ENCODE measurements at places on chromosomes 2 and 18.

GRCh38 chr2:176923205-176923604, 289.4 kb upstream of the HNRNPA3 start:
- DNase-seq: no peak

DNA sequence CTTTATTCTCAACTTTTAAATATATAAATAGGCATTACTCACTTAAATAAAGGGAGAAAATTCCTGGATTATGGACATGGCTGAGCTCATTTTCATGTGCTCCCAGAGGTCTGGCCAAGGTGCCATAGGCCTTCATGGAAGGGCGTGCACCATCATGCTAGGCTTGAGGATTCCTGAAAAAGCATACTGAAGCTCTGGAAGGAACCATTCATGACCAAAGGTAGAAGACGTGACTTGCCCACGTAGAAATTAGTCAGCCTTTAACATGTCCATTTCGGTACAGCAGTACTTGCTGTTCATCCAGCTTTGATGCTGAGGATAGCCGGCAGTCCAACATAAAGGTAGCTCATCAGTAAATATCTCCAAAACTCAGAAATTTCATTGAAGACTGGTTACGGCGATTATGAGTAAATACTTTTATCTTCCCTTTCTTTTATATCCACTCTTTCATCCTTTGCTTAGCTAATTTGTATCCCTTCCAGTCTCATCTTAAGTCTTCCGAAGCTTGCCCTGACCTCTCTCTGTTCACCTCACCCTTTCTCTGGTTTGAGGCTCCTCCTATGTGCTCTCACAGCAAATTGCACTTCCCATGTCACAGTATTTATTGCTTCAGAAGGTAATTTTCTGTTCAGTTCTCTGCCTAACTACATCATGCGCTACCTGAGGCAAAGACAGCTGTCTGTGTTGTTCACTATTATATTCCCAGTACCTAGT, 32.3 kb upstream of the ASNSD1 start:
- no peak for DNase-seq

DNA sequence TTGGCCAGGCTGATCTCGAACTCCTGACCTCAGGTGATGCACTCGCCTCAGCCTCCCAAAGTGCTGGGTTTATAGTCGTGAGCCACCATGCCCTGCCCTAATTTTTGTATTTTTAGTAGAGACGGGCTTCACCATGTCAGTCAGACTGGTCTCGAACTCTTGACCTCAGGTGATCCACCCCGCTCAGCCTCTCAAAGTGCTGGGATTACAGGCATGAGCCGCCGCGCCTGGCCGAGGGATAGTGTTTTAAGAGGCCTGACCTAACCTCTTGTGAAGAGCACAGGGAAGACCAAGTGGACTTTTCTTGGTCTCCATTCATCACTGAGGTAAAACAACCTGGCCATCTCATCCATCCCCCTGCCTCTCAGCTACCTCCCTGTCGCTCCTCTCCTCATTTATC, 29.7 kb downstream of the SIX2 start:
- DNase-seq: no peak

GRCh38 chr2:149219856-149220255, 110.5 kb upstream of the LYPD6 start:
- DNase-seq: no peak

DNA sequence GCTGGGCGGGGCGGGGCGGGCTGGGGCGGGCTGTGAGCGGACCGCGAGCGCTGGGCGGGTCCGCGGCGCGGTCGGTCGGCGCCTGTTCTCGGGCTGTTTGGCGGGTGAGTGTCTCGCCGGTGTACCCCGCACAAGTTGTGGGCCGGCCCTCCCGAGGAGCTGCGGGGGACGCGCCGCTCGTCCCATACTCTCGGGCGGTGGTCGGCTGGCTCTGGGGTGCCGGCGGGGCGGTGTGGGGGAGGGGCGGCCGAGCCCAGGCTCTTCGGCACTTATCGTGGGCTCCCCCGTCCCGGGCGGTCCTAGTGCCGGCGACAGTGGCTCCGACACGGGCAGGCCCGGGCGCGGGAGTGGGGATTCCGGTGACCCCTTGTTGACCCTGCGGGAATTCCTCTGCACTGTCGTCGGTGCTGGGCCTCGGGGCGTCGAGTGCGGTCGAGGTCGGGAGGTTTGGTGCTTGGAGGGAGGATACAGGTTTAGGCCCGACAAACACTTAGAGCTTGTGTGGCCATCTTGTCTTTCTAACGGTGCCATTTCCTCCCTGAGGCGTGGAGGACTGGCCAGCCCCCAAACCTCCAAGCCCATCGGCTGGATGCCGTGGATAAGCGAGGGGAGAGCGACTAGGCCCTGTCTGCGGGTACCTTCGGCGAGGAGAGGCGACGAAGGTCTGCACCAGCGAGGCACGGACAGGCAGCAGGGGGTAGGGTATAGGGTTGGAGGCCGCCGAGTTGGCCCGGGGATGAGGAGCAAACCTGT, at the start of gene SEPTIN2:
Gene SEPTIN2, plus strand, starts transcription at position 47 of the 753 bp plus-strand sequence. CDS start 8,308 bp downstream, outside the sequence.
- peak; percentile 92 for DNase-seq

DNA sequence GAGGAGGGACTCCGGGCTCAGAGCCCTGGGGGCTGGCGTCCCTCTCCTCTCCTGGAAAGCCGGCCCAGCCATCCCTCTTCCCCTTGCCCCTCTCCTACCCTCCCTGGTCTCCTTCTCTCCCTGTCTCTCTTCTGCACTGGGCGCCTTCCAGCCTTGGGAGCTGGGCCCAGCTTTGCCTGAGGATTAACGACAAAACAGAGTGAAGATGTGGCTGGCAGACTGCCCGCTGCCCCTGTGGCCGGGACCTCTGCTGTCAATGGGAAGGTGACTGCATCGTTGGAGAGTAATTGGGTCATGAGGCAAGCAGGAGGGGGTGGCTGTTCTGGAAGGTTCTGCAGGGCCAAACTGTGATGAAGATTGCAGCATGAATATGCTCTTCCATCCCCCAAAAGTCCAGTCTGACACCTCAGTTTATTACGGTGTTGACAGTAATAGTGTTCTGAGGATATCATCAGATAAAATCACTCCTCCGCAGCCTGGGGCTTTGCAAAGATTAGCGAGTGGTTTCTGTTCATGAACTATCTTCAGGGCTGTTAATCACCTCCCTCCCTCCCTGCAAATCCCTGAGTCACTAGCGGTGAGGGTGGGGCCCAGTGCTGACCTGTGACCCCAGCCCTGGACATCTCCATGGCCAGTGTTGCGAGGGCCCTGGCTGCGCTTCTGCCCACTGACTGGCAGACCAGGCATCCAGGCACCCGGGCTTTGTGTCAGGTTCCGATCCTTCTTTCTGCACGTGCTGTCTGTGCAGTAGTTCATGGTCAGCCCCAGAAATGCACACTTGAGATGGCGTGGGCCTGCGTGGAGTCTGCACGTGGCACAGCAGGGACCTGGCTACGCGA, 23.0 kb downstream of the RTP5 start:
- peak; percentile 20 for DNase-seq

- no peak for DNase-seq
These were observed 43.0 kb upstream of the CHMP1B start for GRCh38 chr18:11808001-11808855.

- DNase-seq: no peak
These were observed 108.1 kb downstream of the LYPD6 start for GRCh38 chr2:149438330-149438960.

DNA sequence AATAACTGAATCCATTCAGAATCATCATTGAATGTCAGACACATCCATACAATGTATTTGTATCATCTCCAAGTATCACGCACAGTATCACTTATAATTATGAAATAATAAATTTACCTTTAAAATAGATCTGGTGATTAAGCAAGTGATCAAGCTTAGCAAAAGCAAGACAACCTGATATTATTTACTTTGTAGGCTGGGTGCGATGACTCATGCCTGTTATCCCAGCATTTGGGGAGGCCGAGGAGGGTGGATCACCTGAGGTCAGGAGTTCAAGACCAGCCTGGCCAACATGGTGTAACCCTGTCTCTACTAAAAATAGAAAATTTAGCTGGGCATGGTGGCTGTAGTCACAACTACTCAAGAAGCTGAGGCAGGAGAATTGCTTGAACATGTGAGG, 421.0 kb upstream of the NETO1 start:
- DNase-seq: no peak

GRCh38 chr2:55115761-55116597, 65.7 kb upstream of the RTN4 start:
- no peak for DNase-seq

DNA sequence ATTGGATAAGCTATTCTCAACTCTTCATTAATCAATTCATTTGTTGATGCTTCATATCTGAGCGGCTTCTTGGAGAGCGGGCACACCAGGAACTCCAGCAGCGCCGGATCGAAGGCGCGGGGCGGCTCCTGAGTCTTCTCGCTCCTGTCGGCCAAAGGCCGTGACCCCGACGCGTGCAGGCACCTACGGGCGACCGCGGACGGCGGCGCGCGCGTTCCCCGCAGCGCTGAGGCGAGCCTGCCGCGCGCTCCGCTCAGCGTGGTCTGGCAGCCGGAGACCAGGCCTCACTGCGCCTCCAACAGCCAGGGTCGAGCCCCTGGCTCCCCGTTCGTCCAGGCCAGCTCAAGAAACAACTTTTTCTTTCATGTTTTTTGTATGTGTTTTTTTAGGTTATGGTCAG, 97.5 kb downstream of the ICA1L start:
- DNase-seq: no peak

GRCh38 chr18:62634458-62634857, 80.9 kb upstream of the PHLPP1 start:
- DNase-seq: no peak

DNA sequence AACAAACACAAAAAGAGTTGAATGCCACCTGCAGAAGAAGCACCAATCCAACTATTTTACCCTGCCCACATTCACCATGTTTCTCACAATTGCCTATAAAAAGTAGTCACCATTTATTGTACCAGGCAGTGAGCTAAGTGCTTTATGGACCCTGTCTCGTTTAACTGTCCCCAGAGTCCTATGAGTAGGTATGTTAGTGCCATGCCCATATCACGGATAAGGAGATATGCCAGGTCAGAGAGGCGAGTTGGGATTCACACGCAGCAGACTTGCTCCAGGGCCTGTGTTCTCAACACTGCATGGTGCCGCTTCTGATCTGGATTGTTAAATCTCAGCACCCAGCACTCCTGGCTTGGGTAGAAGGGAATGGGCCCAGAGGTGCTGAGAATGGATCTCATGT, 49.1 kb upstream of the CYP1B1 start:
- no peak for DNase-seq

DNA sequence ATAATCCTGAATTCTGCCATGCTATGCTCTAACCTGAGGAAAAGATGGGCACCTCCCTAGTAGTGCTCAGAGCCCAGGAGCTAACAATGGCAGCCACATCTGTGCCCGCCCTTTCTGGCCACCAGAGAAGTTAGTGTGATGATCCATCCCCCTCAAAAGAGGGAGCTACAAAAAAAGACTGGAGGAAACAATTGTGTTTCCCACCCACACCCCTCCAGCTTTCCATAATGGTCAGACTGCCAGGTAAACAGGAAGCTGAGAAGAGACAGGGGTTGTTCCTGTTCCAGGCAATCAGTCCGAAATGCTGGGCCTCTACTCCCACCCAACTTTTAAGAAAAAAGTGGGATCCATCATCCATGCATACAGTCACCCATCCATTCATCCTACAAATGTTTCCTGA, 3.2 kb downstream of the TBC1D8 start:
- DNase-seq: no peak

DNA sequence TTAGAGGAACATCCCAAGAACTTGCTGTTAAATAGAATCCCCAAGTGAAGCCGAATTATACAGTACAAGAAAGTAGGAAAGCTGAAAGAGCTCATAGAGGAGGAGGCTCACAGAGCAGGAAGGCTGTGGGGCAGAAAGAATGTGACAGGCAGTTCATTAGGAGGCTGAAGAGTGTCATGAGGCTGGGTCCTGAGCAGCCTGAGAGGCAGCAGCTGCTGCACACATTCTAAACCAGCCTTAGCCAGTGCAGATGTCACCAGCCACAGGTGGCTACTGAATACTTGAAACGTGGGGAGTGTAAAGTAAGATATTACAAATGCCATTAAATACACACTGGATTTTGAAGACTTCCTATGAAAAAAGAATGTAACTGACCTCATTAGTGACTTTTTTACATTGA, 490.2 kb upstream of the KLHL29 start:
- DNase-seq: no peak

GRCh38 chr2:28543316-28544035, 47.6 kb downstream of the PLB1 start:
- DNase-seq: peak; percentile 66

DNA sequence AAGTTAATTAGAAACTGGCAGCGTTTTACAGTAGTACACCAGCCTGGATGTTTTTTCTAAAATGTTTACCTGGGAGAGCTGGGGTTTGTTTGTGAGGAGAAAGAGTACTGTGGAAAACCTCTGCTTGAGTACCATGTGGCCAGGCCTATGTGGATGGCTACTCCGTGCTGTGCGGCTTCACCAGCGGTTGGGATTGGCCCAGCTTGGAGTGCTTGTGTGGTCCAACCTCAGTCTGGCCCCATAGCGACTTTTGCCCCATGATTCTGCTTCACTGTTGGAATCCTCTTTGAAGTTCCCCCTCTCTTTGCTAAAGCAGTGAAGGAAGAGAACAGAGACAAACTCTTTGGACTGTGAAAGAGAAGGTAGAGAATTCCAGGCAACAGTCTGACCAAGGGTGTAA, 15.9 kb downstream of the CD8A start:
- DNase-seq: no peak

- DNase-seq: no peak
These were observed 19.4 kb downstream of the SFTPB start for GRCh38 chr2:85648619-85649018.

- DNase-seq: no peak
These were observed 7.9 kb downstream of the REV1 start for GRCh38 chr2:99481941-99482340.

GRCh38 chr18:36130883-36131653, 1.4 kb downstream of the ELP2 start:
- DNase-seq: no peak

DNA sequence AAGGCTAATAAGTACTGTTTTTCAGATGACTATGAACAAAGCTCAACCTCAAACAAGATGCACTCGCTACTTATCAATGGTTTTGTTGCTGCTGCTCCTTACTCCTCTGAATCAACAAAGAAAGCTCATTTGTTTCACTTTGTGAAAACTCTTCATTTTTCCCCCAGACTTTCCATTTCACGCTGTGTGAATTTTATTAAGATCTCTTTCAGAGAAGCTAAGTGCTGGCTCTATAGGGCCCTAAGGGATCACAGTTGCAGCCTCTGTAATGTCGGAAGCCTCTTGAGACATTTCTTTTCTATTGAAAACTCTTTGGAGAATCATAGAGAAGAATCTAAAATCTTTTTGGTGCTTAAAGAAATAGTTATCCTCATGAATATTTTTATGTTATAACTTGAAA, 209.8 kb downstream of the CD226 start:
- DNase-seq: no peak

DNA sequence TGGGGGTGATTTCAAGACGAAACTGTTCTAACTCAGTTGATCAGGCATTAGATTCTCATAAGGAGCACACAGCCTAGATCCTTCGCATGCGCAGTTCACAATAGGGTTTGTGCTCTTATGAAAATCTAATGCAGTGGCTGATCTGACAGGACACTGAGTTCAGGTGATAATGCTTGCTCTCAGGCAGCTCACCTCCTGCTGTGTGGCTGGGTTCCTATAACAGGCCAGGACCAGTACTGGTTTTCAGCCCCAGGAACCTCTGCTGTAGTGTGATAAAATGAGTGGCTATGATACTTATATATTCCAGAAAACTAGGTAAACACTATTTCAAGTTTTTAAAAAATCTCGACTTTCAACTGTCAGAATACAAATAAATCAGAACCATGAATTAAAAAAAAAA, 271.4 kb downstream of the GALNT13 start:
- DNase-seq: no peak

- no peak for DNase-seq
These were observed 186.1 kb downstream of the HDAC4 start for GRCh38 chr2:239214725-239215124.

GRCh38 chr2:233980955-233981561, 63.9 kb downstream of the TRPM8 start:
- no peak for DNase-seq

- no peak for DNase-seq
These were observed 22.1 kb downstream of the HTR2B start for GRCh38 chr2:231102772-231103171.
